Stimulated activated CD8-positive, alpha-beta memory T cell treated with anti-CD3 and anti-CD28 coated beads, Interleukin-12 subunit alpha, Interleukin-12 subunit beta, amount 100 ng/mL, for 1 hour (primary cell): ENCODE measurements at places on chromosomes 16 and 17.

DNA sequence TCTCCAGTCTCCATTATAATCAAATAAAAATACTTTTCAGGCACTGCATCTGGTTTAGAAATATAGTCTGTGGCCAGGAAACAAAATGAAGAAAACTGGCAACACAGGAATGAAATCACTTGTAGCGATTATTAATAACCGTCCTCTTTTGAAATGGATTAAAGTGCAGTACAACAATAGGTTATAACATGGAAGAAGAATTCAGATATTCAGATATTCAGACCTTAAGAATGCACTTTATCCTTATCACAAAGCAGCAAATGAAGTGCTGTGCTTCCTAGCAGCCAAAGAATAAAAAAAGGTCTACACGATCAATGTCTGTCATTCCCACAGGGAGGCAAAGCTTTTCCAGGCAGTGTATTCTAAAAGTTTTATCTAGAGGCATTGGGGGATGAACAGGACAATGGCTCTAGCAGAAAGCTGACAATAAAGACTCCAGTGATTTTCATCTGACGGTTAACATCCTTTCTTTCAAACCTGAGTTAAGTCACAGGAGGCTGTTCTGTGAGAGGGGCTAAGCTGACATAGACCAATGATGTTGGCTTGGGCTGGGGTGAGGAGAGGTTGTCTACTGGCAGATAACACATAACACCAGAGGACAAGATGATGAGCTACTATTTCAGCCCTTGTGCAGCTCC, 259.2 kb downstream of the SLC39A11 start:
- no peak for DNase-seq

- DNase-seq, result no peak
Measured at GRCh38 chr16:65789161-65789945, 577.1 kb upstream of the CDH5 start.

GRCh38 chr17:41307647-41308046, 1.5 kb downstream of the KRTAP16-1 start:
- no peak for DNase-seq

- DNase-seq, result no peak
Measured at GRCh38 chr16:89912143-89912542, 6.5 kb upstream of the MC1R start.

DNA sequence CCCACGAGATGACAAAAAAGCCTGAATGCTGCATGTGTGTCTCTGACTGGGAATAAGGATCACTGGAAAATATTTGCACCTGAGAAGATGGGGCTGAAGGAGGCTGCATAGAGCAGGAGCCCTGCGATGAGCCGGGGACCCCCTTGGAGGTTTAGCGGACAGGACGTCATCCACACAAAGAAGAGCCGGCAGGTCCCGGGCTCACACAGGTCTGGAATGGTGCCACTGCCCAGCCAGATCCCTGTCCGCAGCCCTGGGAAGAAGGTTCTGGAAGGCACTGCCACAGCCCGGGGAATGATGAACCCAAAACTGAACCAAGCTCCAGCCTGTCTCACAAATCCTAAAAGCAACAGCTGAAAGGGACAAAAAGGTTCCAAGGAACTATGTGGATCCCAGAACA, 101.8 kb downstream of the ANKRD11 start:
- DNase-seq, result no peak

- DNase-seq, result no peak
Measured at GRCh38 chr16:10750793-10751192, 7.2 kb downstream of the NUBP1 start.

GRCh38 chr17:8140065-8141029, 11.9 kb downstream of the PER1 start:
- no peak for DNase-seq

GRCh38 chr17:1635675-1636465, 7.2 kb upstream of the SLC43A2 start:
- DNase-seq, result no peak

DNA sequence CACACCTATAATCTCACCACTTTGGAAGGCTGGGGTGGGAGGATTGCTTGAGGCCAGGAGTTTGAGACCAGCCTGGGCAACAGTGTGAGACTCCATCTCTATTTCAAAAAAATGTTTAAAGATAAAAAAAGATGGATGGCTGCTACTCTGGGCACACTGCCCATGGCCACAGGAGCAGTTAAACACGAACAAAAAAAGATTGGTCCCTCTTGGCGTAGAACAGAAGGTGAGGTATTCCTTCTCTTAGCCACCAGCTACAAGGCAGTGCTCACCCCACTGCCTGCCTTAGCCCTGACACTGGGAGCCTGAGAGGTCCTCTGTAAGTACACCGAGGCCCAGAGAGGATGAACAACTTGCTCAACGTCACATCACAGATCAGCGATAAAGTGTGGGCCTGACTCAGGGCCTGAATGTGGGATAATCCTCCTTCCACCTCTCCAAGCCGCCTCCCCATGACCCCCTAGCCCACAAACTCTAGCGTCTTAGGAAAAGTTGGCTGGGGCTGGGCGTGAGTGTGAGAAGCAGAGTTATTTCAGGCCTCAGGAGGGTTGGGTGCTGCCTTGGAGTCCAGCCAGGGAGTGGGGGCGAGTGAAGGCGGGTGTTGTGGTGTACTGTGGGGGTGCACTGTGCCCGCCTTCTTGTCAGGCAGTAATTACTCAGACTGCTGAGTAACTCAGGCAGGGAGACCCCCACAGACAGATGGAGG, 2.3 kb upstream of the DPH1 start:
- DNase-seq, result no peak

- DNase-seq, result peak; percentile 8
Measured at GRCh38 chr17:59565959-59566324, 532 bp downstream of the DHX40 start.

- no peak for DNase-seq
Measured at GRCh38 chr16:86951831-86952598, 365.2 kb downstream of the C16orf95 start.

DNA sequence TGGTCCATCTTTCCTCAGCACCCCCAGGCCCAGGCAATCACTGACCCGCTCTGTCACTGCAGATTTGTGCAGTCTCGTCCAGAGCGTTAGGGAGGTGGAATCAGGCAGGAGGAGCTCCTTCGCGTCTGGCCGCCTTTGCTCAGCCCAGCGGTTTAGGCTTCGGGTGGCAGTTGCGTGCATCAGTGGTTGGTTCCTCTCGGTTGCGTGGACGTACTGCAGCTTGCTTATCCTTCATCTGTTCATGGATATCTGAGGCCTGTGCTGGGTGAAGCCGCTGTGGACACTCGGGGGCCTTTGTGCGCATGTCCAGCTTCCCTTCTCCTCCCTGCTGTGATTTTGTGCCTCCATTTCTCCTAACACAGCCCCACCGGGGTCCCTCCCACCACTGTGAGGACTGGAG, 4.7 kb upstream of the P2RX1 start:
- DNase-seq, result no peak

GRCh38 chr16:64469906-64470702, 651.8 kb downstream of the CDH11 start:
- DNase-seq, result no peak
